Activated CD8-positive, alpha-beta memory T cell treated with anti-CD3 and anti-CD28 coated beads for 48 hours (primary cell): ENCODE measurements at places on chromosomes 3 and 15.
A peak's percentile ranks its signal among the peaks of the same experiment; 100 is the strongest.

- no peak for DNase-seq
Measured at GRCh38 chr3:59300733-59301132, 250.9 kb upstream of the CFAP20DC start.

DNA sequence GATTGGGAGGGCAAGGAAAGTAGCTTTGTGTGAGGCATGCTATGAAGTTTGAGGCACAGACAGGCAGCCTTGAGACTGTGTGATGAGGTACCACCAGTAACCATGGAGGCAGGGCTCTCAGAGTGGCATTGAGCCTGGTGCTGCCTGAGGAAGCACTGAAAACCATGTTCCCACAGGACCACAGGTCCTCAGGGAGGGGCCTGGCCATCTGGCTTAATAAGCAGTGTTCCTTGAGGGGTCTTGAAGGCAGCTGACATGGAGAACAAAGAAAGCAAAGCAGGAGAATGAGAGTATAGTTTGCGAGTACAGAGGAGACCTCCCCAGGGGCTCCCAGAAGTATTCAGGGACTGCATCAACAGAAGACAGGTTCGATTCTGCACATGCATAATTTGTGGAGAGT lies 346.6 kb downstream of the EPHB1 start:
- no peak for DNase-seq

DNA sequence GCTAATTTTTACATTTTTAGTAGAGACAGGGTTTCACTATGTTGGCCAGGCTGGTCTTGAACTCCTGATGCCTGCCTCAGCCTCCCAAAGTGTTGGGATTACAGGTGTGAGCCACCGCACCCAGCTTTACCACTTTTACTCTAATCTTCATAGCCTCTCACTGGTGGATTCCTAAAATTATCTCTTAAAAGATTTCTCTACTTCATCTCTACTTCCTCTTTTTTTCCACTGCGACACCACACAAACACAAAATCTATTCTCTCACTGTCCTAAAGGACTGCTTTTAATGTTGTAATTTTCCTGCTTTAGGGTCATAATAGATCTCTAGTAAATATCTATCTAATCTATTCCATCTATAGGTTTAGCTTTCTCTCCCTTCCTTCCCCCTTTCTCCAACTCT lies 34.0 kb upstream of the TBL1XR1 start:
- DNase-seq = no peak

DNA sequence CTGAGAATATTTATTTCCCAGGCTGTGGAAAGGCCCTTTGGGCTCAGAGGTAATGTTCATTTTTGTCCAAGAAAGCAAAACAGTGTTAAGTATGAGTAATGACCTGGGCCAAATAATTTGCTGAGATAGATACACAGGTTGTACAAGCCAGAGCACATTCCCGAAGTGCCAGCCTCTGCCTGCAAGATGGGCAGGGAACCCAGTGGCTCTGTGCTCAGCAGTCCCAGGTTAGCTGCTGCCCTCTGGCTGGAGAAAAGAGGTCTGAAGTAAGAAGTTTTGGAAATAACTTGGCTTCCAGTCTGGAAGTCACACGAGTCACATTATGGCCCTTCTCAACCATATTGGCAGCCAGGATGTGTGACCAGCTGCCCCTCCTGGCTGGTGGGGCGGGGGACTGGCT lies 20.2 kb downstream of the MYZAP start:
- DNase-seq = no peak

DNA sequence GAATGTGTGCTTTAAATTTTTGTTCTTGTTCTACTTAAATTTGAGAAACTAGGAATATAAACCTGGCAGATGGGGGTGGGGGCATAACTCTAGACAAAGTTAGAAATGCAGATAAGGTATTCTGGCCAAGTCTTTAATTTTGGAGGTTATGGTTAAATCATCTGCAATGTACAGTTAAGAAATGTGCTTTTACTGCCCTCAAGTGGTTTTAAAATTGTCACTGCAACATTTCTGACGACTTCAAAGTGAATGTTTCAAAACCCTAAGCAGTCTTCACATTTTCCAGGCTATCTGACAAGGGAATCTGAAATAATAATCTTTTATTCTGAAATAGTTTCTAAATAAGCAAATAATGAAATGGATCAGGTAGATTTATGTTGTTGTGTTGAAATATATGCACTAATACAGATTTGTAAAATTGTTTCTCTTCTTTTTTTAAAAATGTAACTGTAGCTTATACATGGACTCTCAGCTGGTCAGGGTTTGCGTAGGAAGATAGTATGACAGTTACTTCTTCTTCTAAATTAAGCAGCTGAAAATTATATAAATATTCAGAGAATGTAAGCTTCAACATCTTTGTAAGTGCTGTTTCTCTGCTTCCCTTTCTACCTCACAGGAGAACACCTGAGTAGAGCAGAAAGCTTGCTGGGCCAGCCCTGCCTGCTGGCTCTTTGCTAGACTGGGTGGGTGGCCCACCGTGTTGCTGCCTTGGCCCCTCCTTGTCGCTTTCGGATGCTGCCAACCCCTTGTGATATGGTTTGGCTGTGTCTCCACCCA lies 45.0 kb downstream of the SUCNR1 start:
- DNase-seq = no peak

DNA sequence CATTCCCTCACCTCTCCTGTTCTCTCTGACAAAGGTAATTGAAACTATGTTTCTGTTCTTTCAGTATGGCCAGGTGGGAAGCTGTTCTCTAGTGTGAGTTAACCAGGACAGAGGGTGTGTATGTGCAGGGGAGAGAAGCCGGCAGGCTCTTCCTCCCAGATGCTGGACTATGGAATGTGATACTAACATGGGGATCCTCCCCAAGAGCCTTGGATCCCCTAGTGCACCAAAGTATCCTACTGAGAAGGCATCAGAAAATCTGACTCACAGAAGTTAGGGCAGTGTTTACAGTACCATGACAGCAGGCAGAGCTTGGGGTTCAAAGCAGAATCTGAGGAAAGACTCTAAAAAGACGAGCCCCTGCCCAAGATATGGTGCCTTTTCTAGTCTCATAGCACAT lies 123.1 kb downstream of the APBA2 start:
- DNase-seq = no peak

- DNase-seq = no peak
Measured at GRCh38 chr3:136819392-136819730, 435 bp downstream of the SLC35G2 start.

- no peak for DNase-seq
Measured at GRCh38 chr3:51621091-51621892, 49.8 kb upstream of the TEX264 start.

DNA sequence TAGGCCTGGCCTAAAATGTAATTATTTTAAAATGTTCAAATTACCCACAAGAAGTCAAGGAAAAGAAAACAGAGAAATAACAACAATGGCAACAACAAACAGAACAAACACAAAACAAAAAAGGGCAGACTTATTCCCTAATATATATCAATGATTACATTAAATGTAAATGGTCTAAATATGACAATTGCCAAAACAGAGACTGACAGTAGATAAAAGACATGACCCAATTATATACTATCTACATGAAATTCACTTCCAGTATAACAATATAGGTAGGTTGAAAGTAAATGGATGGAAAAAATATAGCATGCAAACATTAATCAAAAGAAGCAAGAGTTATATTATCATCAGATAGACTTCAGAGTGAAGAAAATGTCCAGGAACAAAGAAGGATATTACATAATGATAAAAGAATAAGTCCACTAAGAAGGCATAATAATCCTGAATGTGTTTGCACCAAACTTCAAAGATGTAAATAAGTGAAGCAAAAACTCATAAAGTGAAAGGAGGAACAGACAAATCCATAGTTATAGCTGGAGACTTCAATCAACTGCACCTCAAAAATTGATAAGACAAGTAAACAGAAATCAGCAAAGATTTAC lies 6.5 kb downstream of the SEC22C start:
- DNase-seq = no peak

- no peak for DNase-seq
Measured at GRCh38 chr15:74866090-74866489, 7.1 kb downstream of the SCAMP2 start.

- DNase-seq = no peak
Measured at GRCh38 chr3:37625690-37626360, 235.9 kb upstream of the CTDSPL start.

GRCh38 chr3:98903099-98903498 lies 1.6 kb upstream of the DCBLD2 start:
- DNase-seq = no peak

- DNase-seq = no peak
Measured at GRCh38 chr3:148100476-148100875, 597.2 kb upstream of the AGTR1 start.

DNA sequence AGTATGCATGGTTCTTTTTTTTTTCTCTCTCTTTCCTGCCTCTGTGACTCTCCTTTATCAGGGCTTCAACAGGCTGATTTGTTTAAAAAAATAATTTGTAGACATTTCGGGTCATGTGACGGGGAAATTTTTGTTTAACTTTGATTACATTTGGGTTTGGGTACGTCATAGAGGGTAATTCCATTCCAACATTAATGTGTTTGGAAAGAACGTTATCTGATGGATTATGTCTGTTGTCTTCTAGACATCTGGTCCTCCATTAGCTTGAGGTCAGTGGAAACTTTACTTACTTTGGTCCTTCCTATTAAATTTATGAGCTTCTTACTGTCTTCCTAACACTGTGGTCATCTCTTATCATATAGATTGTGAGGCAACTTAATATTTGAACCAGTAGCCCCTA lies 80.9 kb downstream of the STT3B start:
- DNase-seq = no peak

- DNase-seq = no peak
Measured at GRCh38 chr3:191563722-191564121, 102.8 kb downstream of the PYDC2 start.

- no peak for DNase-seq
Measured at GRCh38 chr15:48722764-48723661, 77.5 kb upstream of the FBN1 start.

- DNase-seq = no peak
Measured at GRCh38 chr15:64136347-64136746, 15.2 kb upstream of the SNX22 start.

- peak; percentile 47 for DNase-seq
Measured at GRCh38 chr3:149752051-149752787, at the start of gene COMMD2. Gene COMMD2 (minus strand): TSS chr3:149752489. CDS start chr3:149752444, 45 bp downstream.

DNA sequence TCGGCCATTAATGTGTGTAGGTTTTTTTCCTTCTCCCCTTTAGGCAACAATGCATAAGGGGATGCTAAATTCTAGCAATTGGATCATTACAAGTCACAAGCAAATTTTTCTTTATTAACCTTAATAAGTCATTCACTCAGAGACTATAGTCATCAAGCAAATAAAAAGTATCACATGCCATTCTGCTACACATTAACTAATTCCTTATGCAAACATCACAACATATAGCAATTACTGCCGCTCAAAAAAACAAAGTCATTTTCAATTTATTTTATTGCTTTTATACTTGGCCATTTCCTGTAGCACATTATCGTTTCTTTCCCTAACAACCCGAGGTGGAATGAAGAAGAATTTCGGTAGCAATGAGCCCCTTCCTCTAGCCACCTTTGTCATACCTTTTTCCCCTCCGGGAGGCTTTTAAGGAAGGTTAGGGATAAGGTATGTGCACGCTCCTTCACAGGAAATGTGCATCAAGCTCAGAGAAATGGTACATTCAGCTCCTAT lies 421.2 kb downstream of the TIGIT start:
- DNase-seq = no peak

DNA sequence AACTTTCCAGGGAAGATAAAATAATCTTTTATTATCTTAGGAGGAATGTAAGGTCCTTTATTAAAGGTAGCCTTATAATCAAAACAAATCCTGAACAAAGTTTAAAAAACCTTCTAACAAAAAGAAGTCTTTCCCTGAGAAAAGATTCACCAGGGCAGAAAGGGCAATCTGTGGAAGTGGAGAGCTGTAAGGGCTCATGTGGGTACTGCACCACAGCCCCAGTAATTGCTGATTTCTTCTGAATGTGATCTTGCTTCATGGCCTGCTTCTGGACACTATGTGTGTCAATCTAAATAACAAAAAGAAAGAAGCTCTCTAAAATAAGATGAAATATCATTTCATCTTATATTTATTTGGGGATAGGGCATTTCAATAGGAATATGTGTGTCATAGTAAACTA lies 1501.6 kb downstream of the OTOL1 start:
- no peak for DNase-seq

GRCh38 chr15:51401872-51402517 lies 60.5 kb downstream of the GLDN start:
- DNase-seq = no peak

GRCh38 chr3:2420919-2421318 lies 322.3 kb downstream of the CNTN4 start:
- no peak for DNase-seq

- no peak for DNase-seq
Measured at GRCh38 chr3:177306252-177306651, 109.0 kb upstream of the TBL1XR1 start.

DNA sequence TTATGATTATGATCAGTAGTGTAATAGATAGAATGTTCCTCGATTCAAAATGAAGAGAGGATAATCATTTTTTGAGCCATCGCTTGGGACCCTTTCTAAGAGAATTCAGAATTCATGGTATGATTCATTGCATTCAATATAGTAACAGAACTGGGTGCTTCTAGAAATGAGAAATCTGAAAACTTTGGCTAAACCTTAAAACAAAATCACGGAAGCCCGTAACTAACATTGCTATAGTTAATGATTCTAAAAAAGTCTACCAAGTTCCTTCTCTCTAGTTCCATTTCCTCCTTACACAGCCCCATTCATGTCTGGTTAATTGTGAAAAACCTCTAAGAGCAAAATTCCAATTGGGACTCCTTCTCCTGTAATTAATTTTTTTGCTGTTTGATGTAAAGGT lies 217.1 kb downstream of the GBE1 start:
- DNase-seq = no peak

DNA sequence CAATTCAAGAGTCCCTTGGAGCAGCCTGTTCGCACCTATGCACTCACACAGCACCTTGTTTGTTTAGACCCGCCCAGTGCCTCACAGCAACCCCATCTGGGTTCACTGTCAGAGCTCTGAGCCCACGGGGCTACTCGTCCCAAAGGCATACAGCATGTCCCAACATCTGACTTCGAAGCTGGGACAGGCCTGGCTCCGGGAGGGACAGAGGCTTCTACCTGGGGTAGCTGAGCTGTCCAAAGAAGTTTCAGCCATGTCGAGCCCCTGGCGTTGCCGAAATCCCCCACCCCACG lies 28.6 kb upstream of the CYP11A1 start:
- no peak for DNase-seq

DNA sequence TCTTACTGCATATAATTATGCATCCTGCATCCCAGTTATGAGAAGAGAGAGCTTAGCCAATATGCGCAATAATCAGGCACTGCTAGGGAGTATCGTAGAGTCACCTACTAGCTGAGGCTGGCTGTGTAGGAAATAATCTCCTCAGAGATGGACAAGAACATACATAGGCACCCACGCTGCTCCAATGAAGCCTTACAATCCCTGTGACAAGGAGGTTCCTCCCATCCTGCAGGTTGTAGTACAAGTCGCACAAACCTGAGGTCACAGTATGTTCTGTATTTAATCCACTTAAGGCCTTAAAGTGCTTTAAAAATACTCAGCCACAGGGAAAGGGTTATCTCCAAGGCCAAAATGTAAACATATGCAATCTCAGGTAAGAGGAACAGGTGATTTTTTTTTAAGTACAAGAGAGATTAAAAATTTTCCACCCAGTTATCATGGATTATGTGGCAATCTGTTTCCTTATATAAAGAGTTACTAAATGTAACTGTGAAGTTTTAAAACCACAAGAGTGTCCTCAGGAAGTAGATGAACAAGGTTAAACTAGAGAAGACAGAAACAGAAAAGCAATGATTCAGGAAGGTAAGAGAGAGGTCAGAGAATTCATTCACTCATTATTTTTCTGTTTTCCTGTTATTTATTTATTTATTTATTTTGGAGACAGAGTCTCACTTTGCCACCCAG lies 7.5 kb upstream of the COLQ start:
- DNase-seq = no peak

- DNase-seq = no peak
Measured at GRCh38 chr3:8978551-8978950, 15.3 kb upstream of the RAD18 start.

GRCh38 chr15:66039117-66039871 lies 170.0 kb downstream of the RAB11A start:
- no peak for DNase-seq
